ELR (cell line): ENCODE measurements at places on chromosomes 1 and 21.

- DNase-seq: no peak
These were observed 217.1 kb downstream of the NFIA start for GRCh38 chr1:61299463-61299862.

DNA sequence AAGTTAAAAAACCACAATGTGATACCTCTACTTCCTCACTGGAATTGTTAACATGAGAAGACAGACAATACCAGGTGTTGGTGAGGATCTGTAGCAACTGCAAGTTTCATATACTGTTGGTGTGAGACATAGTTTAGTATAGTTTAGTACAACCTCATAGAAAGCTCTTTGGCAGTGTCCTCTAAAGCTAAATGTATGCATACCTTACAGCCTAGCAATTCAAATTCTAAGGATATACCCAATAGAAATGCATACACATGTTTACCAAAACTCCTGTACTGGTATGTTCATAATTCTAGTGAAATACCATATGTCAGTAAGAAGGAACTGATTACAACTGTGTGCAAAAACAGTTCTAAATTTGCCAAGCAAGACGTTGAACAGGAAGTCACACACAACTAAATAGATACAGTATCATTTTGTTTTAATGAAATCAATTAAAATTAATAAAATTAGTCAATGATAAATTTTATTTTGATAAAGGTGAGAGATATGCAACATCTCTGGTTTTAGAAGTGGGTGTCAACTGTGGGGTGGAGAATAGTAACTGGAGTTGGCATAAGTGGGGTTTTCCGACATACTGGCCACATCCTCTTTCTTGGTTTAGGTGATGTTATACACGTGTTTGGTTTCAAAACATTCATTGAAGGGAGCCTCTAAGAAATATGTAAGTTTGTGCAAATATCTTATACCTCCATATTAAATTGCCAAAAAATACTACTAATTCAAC, 450.7 kb downstream of the PTPRC start:
- DNase-seq: no peak

- DNase-seq: no peak
These were observed 27.7 kb upstream of the AJAP1 start for GRCh38 chr1:4626560-4627319.

- DNase-seq: peak; percentile 83
These were observed 1.0 kb downstream of the PLEKHG5 start for GRCh38 chr1:6490181-6491080.

GRCh38 chr1:110645821-110646735, 28.7 kb downstream of the KCNA3 start:
- DNase-seq: peak; percentile 77

GRCh38 chr1:184072376-184072775, 20.8 kb downstream of the TSEN15 start:
- DNase-seq: no peak
